ENCODE measurements at places on chromosomes 7 and 10. TPM values are rescaled to one million over a fixed set of nuclear protein-coding genes. Genes with fewer than 3 reads are reported as not detected.
A peak's percentile ranks its signal among the peaks of the same experiment; 100 is the strongest.

Gene SFRP5
- total RNA-seq = 1.7 TPM

Gene FZD1
- total RNA-seq = 15.9 TPM

Gene TMUB1
- total RNA-seq = 7.6 TPM

Gene MACC1
- 7.1 TPM for total RNA-seq

Gene NPVF
- total RNA-seq = not detected

Gene ASZ1
- not detected for total RNA-seq

Gene TMEM176B
- 24.6 TPM for total RNA-seq

Gene TM9SF3
- 83.2 TPM for total RNA-seq

Gene MICALL2
- total RNA-seq = 5.7 TPM

Gene CLRN3
- total RNA-seq = 0.39 TPM

Gene AGAP9
- 2.0 TPM for total RNA-seq

Gene EPO
- not detected for total RNA-seq

- DNase-seq = no peak
These were observed 51.4 kb upstream of the DNAJC1 start for GRCh38 chr10:22054961-22055360.

- DNase-seq = no peak
These were observed 11.8 kb upstream of the RRP12 start for GRCh38 chr10:97412891-97413304.

DNA sequence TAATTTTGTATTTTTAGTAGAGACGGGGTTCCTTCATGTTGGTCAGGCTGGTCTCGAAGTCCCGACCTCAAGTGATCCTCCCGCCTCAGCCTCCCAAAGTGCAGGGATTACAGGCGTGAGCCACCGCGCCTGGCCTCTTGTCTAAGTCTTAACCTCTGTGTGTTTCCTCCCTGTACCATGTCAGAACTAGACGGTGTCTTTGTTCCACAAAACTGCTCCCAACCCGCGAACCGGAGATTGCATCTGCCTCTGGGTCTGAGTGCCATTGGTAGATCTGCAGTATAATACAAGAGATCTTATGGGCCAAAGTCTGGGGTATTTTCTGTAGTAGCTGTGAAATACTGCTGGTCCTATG is 1.3 kb upstream of the EEF1AKMT2 start:
- DNase-seq = no peak

DNA sequence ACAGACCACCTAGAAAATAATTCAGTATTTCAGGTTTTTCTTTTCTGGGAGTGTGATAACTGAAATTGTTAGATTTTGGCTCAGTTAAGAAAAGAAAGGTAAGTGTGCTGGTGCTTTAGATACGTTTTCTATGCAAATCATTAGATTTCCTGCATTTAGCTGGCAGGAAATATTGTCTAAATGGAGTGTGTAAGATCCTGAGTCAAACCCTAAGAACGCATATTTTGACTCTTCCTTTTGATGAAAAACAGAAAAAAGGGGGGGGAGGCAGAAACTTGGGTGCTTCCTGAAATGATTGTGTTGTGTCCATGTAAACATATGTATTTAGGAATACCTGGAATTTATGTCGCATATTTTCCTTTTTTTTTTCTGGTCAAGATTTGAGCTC is 1.2 kb downstream of the GRK5 start:
- no peak for DNase-seq

GRCh38 chr7:117183729-117184128 is 139.1 kb downstream of the WNT2 start:
- no peak for DNase-seq

GRCh38 chr7:80611779-80612178 is 26.7 kb upstream of the CD36 start:
- DNase-seq = no peak

DNA sequence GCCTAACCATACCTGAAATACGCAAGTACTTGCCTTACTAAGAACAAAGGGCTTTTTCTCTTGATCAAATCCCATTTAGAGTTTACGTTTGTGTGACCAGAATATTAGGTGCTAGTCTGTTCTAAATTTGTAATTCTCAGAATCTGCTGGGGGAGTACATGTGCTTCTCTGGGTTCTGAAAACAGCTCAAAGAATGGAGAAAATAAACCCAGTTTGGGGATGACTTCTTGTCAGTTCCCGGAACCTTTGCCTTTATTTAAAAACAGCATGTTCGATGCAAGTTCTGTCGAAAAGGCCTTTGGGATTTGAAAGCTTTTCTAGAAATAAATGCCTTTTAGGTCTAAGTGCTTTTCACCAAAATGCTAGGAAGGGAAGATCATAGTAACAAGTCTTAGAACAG is 147.0 kb downstream of the ARID5B start:
- no peak for DNase-seq

DNA sequence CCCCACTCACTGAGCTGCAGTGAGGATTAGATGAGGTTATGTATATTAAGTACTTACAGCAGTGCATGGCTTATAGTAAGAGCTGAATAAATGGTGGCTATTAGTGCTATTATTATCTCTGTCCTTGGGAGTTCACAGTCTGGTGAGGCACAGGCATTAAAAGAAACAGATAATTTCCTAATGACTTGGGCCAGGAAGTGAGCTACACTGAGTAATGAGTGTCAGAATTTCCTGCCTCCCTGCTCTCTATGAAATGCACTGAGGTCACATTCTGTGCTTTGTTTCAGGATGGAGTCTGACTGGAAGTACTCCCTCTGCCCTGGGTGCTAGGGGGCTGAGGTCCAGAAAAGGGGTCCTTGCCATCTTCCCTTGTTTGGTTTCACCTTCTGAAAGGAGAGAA is 48.7 kb upstream of the LOXL4 start:
- no peak for DNase-seq

GRCh38 chr10:44244745-44245600 is 139.9 kb downstream of the CXCL12 start:
- no peak for DNase-seq

GRCh38 chr7:150961510-150962289 is 16.4 kb downstream of the KCNH2 start:
- no peak for DNase-seq

GRCh38 chr7:109694149-109695071 is 1124.7 kb downstream of the DNAJB9 start:
- DNase-seq = no peak

GRCh38 chr7:78607099-78607498 is 808.5 kb downstream of the PHTF2 start:
- DNase-seq = no peak

DNA sequence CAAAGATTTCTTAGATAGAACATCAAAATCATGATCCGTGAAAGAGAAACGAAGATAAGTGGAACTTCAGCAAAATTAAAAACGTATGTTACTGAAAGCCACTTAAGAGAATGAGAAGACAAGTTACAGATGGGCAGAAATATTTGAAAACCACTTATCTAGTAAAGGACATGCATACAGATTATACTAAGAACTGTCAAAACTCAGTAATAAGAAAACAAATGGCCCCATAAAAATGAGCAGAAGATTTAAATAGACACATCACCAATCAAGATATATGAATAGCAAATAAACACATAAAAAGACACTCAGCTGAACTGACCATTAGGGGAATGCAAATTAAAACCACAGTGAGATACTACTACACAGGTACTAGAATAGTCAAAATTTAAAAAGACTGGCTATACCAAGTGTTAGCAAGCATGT is 343.7 kb downstream of the PTEN start:
- peak; percentile 3 for DNase-seq

DNA sequence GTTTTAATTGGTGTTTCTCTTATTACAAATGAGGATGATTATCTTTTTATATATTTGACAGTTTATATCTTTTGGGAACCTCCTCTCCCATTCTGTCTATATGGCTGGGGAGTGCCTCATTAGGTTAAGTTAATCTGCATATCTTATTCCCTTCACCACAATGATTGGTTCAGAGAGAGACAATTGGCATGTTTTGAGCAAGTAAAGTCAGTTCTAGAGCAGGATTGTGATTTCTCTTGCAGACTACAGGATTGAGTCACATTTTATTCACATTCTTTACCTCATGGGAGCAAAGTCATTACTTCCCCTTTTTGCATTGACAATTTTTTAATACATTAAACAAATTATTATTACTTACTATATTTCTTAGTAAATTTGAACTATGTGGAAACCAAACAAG is 345.6 kb downstream of the MDFIC start:
- DNase-seq = no peak

DNA sequence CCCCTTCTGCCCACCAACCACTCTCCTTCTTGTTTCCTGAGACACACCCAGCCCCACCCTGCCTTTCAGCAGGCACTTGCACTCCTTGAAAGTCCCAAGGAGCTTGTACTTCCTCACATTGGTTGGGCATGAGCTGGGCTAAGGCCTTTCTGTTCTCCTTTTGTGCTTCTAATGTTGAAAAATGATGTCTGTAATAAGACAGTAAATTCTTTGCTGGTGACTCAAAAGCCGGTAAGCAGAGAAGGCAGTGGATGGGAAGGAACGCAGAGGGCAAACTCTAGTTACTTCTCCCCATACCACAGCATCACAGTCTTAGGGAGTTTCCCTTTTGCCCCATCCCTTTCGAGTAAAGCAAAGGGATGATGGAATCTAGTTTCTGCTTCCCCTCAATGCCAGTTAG is 185.6 kb downstream of the PLXNA4 start:
- no peak for DNase-seq

DNA sequence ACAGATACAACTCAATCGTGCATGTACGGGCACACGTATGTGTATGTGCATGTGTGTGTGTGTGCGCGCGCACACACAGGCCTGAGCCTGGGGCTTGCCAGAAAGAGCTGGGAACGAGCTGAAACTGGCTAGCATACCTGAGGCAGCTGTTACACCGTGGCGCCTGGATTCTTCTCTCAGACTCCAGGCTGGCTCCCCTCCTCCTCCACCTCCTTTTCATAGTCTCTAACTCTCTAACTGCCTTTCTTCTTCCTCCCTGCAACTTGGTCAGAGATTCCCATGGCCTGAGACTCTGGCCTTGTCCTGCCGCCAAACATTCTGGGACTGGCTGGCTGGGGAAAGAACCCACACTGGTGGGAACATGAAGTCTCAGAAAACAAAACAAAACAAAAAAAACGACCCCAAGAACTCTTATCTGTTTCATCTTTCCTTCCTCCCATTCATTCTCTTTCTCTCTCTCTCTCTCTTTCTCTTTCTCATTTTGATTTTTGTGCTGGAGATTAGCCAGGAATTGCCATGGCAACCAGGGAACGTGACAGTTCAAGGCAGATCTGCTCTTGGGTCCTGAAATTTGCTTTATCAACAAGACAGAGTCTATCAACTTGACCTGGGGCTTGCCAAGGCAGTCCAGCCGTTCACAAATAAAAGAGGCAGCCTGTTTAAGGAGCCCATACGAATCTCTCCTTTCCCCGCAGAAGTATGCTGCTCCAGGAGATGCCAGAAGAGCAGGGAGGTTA is 76.8 kb upstream of the SEM1 start:
- DNase-seq = no peak

- DNase-seq = no peak
These were observed 103.6 kb downstream of the SGMS1 start for GRCh38 chr10:50520115-50520514.

GRCh38 chr10:112815269-112816032 is 134.6 kb upstream of the TCF7L2 start:
- no peak for DNase-seq

DNA sequence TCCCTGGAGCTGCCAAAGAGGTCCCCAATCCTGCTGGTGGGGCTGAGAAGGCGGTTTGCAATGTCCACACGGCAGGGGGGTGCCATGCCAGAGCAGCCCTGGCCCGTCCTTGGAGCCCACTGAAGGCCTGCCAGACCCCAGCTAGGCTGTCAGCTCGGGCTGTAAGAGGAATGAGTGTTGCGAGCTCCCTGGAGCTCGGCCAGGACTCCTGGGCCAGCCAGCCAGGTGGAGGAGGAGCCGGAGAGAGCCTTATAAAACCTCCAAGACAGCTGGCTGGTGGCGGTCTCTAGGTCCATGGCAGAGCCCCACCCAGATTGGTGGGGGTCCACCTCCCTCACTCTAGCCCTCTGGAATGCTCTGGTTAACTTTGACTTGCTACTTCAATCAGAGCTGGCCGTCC is 55.1 kb upstream of the CALN1 start:
- DNase-seq = no peak

- no peak for DNase-seq
These were observed 60.7 kb upstream of the DNAJB6 start for GRCh38 chr7:157276091-157276561.

DNA sequence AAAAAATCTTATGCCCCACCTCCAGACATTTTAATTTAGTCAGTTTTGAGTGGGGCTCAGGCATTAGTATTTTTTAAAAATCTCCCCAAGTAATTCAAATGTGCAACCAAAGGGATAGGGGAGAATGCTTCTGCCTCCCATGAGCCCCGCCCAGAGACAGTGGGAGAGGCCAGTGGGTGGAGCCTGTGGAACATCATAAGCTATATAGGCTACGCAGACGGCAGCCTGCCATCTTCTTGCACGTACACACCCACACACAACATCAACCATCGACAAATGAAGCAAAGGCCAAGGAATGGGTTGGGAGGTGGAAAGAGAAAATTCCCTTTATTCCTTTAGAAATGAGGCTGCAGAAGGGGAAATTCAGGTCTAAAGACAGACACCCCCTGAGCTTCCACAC is 25.2 kb downstream of the CREB3L2 start:
- no peak for DNase-seq

DNA sequence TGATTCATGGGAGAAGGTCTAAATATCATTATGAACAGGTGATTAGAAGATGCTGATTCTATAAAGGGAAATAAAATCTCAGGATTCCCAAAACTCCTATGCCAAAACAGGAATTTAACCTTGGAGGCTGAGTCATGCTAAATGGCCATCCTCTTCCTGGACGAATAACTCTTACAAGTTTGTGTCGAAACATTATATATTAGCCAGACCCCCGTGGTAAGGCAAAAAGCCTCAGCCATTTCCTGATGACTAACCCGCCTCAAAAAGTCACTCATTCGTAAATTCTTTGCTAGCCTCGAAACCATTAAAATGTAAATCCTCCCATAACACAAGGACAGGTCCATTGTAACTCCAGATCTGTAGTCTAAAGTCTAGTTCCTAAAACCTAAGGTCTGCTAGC is 32.0 kb downstream of the CUL2 start:
- no peak for DNase-seq

GRCh38 chr7:111137296-111138192 is 46.6 kb downstream of the LRRN3 start:
- DNase-seq = no peak

DNA sequence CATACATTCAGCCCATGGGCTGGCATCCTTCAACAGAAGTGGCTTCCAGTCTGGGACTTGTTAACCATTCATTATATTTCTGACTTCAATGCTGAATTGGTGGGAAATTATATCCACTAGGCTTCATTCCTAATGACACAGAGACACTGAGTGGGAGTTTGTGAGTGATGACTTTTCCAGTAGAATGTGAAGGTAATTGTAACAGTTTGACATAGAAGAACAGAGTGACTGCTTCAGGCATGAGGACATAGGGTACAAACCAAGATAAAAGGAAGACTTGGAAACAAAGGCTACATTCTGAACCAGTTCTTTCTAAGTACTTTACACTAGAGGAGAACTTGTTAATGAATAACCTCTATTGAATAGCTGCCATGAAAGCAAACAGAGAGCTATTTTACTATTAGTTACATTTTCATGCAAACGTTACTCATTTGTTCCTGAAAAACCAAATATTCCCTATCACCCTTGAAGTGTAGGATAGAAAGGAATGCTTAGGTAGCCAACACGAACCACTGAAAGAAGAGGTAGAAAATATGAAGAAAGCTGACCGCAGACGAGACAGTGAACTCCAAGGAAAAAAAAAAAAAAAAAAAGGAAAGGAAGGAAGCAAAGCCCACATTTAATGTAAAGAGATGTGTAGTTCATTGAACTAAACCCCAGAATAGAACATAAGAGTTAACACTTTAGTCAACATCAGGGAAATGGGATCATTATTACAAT is 237.0 kb upstream of the SEMA3C start:
- DNase-seq = peak; percentile 3

- no peak for DNase-seq
These were observed 405.6 kb downstream of the KCNMA1 start for GRCh38 chr10:77231884-77232610.
